Thyroid gland (tissue), 4 donors: ENCODE measurements at places on chromosomes 6 and 20. TPM values are rescaled to one million over a fixed set of nuclear protein-coding genes. Genes with fewer than 3 reads are reported as not detected.

DNA sequence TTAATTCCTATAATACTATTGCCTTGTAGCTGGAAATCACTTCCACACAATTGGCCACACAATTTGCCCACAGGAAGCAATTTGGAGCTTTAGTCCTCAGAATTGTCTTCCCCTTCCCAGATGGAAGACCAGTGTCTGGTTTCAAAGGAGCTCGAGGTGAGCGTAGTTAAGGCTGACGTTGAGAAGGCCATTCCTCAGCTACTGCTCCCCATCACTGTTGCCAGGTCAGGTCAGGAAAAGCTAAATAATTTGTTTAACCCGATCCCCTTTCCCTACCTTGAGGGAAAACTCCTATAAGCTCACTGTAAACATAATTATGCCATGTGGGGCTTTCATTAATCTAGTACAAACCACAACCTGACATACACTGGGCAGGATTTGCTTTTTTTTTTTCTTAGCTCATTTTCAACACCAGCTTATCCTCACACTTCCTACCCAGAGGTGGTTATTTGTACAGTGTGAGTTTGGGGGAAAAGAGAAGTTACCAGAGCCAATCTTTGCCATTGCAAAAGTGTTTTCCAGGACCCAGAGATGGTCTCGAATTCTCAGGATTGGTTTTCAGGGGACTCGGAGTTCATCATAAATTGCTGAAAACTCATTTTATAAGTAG lies 242.7 kb downstream of the CLIC5 start:
- no peak for DNase-seq
- peaks cover 5% of the 10 kb centered on the region for H3K4me1 ChIP-seq
- H3K27ac ChIP-seq = no peak overlapping the region
- H3K36me3 ChIP-seq = no peaks in the 10 kb centered on the region

DNA sequence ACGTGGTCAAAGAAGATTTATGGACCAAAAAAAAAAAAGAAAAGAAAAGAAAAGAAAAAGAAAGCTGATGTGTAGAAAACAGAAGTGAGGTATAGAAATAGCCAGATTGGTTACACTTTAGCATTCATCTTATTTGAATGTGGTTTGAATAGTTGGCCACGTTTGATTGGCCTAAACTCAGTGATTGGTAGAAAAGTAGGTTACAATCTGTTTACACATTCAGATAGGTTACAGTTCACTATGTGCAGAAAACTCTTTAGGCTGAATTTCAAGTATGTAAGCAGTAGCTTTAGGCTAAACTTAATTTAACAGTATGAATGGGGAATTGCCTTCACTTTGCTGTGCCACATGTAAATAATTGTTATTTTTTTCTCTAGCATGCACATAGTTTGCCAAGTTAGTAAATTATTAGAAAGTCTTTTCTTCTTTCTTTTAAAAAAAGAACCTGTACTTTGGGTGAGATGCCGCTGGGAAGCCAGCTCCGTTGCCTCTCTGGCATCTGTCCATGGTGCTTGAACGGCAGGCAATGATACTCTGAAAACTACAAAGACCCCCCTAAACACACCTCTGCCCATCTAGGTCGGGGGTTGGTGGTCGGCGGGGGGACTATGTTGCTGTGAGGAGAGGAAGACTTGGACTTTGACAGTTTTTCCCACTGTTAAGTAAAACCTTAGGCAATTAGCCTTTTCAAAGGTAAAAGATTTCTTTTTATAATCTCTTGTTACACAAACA lies 173.0 kb downstream of the AIG1 start:
- DNase-seq = no peak
- no peak overlapping the region for H3K27ac ChIP-seq
- H3K27me3 ChIP-seq = no peaks in the 10 kb centered on the region
- H3K36me3 ChIP-seq = no peaks in the 10 kb centered on the region

DNA sequence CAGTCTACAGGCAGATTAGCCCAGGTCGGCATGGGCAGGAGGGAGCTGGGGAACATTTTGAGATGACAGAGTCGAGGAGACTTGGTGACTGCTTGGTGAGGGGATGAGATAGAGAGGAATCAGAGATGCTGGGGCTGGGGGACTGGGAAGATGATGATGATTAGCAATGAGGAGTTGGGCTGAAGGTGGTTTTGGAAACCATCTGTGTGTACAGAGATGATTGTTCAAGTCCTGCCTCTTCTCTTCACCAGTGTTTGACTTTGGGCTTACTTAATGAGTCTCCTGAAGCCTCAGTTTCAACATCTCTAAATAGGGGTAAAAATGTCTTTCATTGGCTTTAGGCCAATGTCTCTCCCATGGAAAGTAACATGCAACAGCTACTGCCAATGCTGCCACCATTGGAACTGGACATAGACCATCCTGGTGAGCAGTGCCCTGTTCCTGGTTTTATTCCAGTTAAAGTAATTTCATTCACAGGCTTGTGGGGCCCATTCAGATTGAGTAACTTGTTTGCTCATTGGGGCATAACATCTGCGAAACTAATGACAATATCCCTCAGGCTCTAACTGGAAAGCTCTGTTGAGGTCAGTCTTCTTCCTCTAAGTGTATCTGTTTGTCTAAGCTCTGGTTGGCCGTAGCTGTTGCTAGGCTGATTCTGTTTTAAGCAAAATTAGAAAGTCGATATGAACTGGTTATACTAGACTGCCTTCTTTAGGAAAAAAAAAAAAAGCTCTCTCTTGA lies 99.1 kb downstream of the ARMC2 start:
- peaks cover 62% of the 10 kb centered on the region for H3K4me1 ChIP-seq
- DNase-seq = peak; percentile 62
- peak overlapping the region; percentile 97 for H3K27ac ChIP-seq
- no peaks in the 10 kb centered on the region for H3K27me3 ChIP-seq
- H3K4me3 ChIP-seq = no peak overlapping the region

DNA sequence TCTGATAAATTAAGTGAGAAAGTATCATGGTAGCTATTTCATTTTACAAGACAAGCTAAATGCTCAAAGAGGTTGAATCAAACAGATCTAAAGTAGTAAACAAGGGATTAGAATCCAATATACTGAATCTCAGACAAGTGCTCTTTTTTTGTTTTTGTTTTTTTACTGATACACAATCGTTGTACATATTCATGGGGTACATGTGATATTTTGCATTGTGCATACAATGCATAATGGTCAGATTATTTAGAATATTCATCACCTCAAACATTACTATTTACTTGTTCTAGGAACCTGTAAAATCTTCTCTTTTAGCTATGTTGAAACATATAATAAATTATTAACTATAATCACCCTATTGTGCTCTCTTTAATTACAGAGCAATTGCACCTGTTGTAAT lies 57.0 kb upstream of the HCRTR2 start:
- H3K36me3 ChIP-seq = no peaks in the 10 kb centered on the region
- H3K4me1 ChIP-seq = no peaks in the 10 kb centered on the region
- no peak overlapping the region for H3K4me3 ChIP-seq
- H3K27ac ChIP-seq = no peak overlapping the region
- DNase-seq = no peak
- no peaks in the 10 kb centered on the region for H3K27me3 ChIP-seq

- DNase-seq = no peak
- H3K4me3 ChIP-seq = no peak overlapping the region
- no peaks in the 10 kb centered on the region for H3K4me1 ChIP-seq
- H3K36me3 ChIP-seq = no peaks in the 10 kb centered on the region
- no peak overlapping the region for H3K27ac ChIP-seq
- H3K27me3 ChIP-seq = no peaks in the 10 kb centered on the region
These were observed 16.2 kb upstream of the PKHD1 start for GRCh38 chr6:52103623-52104022.

DNA sequence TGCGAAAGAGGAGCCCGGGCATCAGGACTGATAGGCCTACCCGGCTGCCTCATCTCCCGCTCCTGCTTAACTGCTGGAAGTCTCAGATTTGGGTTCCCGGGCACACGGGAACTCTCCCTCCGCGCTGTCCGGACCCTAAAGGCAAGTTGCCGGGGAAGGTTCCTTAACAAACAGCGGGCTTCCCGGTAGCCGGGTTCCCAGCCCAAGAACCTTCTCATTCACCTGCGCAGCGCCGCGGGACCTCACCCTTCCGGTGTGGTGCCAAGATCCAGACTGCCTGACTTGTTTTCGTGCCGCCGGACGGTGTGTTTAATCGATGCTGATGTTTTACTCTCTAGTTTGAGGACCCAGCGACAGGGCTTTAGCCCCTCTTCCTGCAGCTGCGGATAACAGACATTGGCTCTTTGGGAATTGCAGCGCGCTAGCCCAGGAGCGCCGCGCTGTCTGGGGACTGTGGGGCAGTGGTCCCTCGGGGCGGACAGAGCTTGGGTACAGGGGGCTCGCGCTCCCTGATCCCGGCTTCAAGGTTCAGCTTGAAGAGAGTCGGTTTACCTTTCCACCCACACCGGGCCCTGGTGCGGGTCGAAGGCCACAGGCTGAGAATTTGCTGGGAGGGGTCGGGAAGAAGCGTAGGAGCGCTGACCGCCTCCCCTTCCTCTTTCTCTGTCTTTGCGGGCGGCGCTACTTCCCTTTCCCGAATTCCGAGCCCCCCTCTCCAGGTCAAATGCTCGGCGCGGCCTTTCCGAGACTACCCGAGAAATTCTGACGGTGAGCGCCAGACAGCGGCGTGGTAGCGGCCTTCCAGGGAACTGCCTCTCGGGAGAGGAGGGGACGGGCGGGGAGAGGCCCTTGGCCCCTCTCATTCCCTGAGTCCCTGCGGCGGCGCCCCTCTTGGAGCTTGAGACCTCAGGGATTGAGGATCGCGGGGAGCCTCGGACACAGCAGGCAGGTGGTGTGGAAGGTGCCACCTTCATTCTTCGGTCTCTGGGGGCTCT lies 17.2 kb downstream of the ABT1 start:
- no peak overlapping the region for H3K27ac ChIP-seq
- DNase-seq = peak; percentile 15
- peaks cover 6% of the 10 kb centered on the region for H3K27me3 ChIP-seq
- peaks cover 5% of the 10 kb centered on the region for H3K4me1 ChIP-seq

GRCh38 chr6:5506149-5506548 lies 244.8 kb downstream of the FARS2 start:
- no peaks in the 10 kb centered on the region for H3K27me3 ChIP-seq
- no peaks in the 10 kb centered on the region for H3K36me3 ChIP-seq
- DNase-seq = no peak
- H3K4me1 ChIP-seq = peaks cover 23% of the 10 kb centered on the region
- H3K4me3 ChIP-seq = no peak overlapping the region
- H3K27ac ChIP-seq = no peak overlapping the region

DNA sequence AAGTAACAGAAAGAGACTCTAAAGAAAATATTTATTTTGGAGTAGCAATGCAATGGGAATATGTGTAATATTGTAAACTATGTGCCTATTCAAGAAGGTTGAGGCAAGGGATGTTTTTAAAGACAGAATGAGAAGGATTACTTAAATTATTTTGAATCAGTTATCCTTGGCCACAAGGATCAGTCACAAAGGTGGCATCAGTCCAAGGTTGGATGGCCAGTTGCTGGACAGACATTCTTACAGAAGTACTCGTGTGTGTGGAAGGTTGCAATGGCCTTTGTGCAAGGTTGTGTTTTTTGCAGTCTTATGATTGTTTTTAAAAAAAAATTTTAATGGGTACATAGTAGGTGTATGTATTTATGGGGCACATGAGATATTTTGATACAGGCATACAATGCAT lies 2.0 kb downstream of the QRSL1 start:
- no peaks in the 10 kb centered on the region for H3K27me3 ChIP-seq
- no peak overlapping the region for H3K4me3 ChIP-seq
- peak; percentile 47 for DNase-seq
- no peaks in the 10 kb centered on the region for H3K36me3 ChIP-seq
- no peak overlapping the region for H3K27ac ChIP-seq

GRCh38 chr6:110813338-110814101 lies 1.7 kb downstream of the CDK19 start:
- H3K27me3 ChIP-seq = no peaks in the 10 kb centered on the region
- H3K4me1 ChIP-seq = peaks cover 12% of the 10 kb centered on the region
- H3K36me3 ChIP-seq = no peaks in the 10 kb centered on the region

DNA sequence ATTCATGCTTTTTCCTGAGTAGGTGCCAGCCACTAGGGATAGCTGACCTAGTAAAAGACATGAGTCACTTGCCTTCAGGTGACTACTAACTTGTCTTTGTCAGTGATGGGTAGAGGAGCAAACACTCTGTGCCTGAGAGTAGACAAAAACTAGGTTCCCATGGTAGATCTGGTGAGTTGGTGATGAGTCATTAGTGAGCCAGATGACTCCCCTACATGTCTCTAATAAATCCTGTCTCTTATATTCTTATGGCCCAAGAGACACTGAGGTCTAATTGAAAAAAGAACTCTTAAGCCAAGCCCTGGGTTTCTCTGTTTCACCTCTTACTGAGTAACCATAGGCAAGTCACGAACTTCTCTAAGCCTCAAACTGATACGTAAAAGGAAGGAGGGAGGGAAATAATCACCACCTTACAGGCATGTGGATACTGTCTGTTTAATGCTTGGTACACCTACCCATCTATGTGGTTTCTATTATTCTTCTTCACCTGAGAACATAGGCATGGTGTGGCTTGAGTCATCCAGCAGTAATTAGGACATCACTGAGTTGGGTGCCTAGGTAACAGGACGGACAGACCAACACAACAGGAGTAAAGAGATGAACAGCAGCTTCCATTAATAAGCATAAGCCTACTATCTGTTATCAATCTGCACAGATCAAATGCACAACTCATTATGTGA lies 20.3 kb downstream of the TTPAL start:
- peaks cover 30% of the 10 kb centered on the region for H3K4me1 ChIP-seq
- no peak for DNase-seq
- peaks cover 24% of the 10 kb centered on the region for H3K36me3 ChIP-seq
- no peak overlapping the region for H3K4me3 ChIP-seq

CASS4 gene
- total RNA-seq = 0.98 TPM

RNF217 gene
- total RNA-seq = 32.1 TPM

GATA5 gene
- 0.54 TPM for total RNA-seq

PTCRA gene
- not detected for total RNA-seq

COX4I2 gene
- total RNA-seq = 1.1 TPM

CRYBG1 gene
- 11.7 TPM for total RNA-seq

SLC25A27 gene
- total RNA-seq = 26.6 TPM
